ENCODE measurements at places on chromosomes 3 and 15.

DNA sequence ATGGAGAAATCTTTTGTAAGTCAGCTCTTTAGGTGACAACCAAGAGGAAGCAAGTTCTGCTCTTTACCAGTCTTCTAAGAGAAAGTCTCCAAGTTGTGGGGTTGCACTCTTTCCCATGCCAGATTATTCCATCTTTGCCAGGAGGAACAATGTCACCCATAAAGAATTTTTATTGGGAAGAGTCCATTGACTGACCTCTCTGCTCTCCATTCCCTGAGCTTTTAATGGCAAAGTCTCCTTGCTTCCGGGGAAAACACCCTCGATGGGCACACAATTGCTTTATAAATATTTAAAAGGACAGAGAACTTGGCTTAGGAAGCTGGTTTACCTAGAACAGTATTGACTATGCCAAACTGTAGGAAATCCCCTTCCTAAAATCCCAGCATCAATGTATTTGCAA, 19.9 kb upstream of the UBE2E1 start:
- DNase-seq: no peak

- no peak for DNase-seq
These were observed 292.0 kb upstream of the CCDC54 start for GRCh38 chr3:107085261-107085660.

DNA sequence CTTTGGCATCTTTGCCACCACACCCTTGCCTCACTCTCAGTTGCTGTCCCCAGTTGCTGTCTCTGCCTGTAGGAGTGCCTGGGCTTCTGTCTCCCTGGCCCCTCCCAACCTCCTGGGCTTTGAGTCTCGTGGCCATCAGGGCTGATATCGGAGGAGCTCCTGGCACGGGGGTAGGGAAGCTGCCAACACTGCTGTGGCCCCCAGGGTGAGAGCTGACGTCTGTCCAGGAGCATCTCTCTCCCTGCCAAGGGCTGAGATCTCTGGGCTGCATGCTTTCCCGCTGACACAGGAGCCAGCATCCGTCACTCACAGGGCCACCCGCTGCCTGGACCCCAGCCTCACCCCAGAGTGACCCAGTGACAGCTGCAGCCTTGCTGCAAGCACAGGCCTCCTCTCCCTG, 47.4 kb downstream of the EXOG start:
- DNase-seq: no peak

DNA sequence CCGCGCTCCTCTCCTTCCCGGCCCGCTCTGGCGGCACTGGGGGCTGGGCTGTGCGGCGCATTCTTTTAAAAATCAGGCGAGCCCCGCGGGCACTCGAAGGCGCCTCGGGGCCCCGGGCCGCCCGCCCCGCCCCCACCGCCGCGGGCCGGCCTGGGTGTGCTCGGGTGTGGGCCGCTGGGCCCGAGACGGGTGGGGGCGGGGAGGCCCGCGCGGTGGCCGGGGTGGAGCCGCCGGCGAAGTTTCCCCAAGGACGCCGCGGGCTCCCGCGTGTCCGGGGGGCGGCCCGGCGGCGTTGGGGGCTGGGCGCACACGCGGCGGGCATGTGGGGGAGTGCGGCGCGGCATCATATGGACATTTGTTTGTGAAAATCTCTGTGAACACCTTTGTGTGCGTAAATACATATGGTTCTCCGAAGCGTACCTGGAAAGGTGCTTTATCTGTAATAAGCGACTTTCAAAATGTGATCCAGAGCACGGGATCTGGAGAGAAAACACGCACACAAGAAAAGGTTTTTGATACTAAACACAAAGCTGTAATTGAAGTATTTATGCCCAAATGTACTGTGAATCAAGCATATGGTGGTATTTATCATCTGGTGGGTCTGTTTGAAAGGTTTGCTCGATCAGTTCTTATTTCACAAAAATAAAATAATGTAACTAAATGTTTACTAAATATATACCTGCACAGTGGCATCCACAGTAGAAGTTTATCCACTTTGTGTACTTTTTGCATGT, 612 bp upstream of the TBL1XR1 start:
- no peak for DNase-seq

- DNase-seq: no peak
These were observed 191.6 kb upstream of the WNT5A start for GRCh38 chr3:55678546-55679216.

GRCh38 chr3:129419476-129419875, 9.0 kb downstream of the EFCAB12 start:
- no peak for DNase-seq

- DNase-seq: no peak
These were observed 208.4 kb downstream of the TNIK start for GRCh38 chr3:171251835-171252234.

GRCh38 chr3:13579063-13579462, 30.1 kb downstream of the FBLN2 start:
- no peak for DNase-seq

DNA sequence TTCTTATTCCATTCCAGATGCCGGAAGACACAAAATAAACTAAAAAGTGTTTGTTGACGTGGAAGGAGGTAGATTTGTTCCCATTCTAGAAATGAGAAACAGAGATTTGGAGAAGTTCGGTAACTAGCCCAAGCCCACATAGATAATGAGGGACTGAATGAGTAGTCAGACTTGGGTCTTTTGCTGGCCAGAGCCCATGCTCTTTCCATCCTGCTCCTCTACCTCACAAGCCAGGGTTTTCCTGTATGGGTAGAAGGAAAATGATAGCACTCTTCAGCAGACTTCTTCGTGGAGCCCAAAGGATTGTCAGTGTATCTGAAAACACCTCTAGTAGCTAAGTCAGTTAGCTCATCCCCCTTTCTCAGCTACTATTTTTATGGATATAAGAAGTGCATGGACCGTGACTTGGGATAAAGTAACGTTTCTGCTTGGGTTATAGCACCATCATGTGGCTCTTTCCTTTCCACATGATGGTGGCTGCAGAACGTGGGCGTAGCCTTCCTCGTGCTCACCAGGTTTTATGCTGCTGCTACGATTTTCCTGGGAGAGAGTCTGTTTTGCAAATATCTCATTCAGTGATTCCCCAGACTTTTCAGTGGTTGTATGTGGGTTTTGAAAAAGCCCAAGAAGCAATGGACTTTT, 84.6 kb downstream of the DGKG start:
- DNase-seq: no peak
